ENCODE measurements at places on chromosomes 16 and 17.

DNA sequence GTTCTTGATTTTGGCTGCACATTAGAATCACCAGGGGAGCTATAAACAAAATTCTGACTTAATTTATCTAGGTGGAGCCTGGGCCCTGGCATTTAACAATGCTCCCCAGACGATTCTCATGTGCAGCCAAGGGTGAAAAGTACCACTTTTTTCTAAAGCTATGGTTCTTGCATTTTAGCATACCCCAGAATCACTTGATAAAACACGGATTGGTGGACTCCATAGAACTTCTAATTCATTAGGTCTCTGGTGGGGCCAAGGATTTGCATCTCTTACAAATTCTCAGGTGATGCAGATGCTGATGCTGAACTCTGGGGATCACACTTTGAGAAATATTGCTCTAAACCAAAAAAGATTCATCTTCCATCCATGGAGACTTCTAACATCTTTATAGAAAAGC is 74.5 kb downstream of the RPGRIP1L start:
- DNase-seq, result no peak

GRCh38 chr17:51159604-51160003 is 6.2 kb downstream of the NME1 start:
- DNase-seq, result no peak

DNA sequence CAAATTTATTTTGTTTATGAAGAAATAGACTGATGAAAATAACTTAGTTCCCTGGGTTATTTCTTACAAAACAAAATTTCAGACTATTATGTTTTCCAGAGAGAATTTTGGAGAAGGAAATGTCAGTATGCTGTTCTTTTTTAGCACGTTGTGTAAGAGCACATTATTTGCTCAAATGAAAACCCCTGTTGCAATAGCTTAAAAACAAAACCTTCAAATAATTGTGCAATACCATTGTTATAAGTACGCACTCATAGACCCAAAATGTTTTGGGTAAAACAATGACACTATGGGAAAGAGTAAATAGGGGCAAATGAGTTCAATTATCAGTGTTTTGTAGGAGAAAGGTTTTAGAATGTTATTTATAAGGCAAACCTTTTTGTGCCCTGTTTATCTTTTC is 18.2 kb downstream of the VMP1 start:
- DNase-seq, result no peak

DNA sequence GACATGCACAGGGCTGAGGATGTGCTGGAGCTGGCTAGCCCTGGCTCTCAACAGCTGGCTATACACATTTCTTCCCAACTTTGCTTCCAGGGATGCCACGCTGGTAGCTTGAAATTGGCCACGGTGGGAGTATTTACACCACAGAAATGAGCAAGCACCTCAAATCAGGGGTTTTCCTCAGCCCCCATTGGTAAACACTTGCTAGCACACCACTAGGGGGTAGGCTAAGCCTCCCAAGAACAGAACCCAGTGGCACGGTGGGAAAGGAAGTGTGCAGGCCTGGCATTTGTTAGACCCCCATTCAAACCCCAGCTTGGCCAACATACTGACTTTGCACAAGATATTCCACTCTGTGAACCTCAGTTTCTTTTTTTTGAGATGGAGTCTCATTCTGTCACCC is 12.9 kb downstream of the DRC3 start:
- DNase-seq, result peak; percentile 59

- no peak for DNase-seq
Observed at GRCh38 chr16:10088380-10088793, 93.8 kb downstream of the GRIN2A start.

- DNase-seq, result no peak
Observed at GRCh38 chr16:24471561-24472350, 67.6 kb upstream of the RBBP6 start.

DNA sequence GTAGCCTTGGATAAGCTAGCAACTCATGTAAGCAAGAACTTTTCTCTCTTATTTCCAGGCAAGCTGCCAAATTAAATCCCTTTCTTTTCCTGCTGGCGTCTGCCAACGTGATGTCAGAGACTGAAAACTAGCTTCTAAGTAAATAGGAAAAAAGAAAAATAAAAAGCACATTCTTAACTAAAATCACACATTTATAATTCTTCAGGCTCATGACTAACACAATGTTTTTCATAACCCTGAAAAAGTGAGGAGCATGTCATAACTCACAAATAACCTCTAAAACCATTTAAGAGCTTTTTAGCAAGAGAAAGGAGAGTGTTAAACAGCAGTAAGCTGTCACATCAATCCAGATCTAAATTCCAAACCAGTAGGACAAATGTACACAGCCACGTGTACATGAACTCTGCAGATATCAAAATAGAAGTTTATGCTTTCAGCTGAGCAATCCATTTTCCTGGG is 110.0 kb downstream of the N4BP1 start:
- no peak for DNase-seq

DNA sequence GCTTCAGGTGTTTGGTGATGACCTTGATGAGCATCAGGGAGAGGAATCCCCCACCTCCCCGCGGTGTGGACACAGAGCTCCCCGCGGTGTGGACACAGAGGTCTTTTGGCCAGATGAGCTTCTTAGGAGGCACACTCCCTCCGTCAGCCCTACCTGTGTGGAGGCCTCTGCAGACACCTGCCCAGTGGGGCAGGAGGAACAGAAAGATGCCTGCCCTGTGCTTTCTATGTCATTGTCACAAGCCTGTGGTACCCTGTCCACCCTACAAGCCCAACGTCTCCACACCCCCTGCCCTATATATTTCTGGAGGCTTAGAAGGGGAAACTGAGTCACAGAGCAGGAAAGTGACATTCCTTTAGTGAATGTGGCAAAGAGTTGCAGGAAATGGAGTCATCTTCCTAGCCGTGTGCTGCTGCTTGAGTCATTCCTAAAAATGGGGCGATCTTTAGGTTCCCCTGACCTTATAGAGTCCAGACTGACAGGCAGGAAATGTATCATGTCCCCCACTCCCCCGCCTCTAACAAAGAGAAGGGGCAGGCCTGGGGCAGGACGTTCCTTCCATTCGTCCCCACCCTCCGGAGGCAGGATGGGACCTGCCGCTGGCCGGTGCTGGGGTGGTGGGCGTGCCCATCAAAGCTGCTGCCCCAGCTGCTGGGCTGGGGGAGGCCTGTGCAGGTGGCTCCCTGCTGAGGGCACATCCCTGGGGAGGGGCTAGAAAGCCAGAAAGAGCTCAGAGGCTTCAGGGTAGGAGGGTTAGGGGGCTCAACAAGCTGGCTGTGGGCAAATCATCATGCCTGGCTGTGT is 1.0 kb upstream of the C16orf74 start:
- DNase-seq, result no peak

GRCh38 chr16:89300311-89300975 is 82.9 kb downstream of the ZNF778 start:
- no peak for DNase-seq

- no peak for DNase-seq
Observed at GRCh38 chr17:72822358-72823023, 270.0 kb downstream of the SLC39A11 start.

DNA sequence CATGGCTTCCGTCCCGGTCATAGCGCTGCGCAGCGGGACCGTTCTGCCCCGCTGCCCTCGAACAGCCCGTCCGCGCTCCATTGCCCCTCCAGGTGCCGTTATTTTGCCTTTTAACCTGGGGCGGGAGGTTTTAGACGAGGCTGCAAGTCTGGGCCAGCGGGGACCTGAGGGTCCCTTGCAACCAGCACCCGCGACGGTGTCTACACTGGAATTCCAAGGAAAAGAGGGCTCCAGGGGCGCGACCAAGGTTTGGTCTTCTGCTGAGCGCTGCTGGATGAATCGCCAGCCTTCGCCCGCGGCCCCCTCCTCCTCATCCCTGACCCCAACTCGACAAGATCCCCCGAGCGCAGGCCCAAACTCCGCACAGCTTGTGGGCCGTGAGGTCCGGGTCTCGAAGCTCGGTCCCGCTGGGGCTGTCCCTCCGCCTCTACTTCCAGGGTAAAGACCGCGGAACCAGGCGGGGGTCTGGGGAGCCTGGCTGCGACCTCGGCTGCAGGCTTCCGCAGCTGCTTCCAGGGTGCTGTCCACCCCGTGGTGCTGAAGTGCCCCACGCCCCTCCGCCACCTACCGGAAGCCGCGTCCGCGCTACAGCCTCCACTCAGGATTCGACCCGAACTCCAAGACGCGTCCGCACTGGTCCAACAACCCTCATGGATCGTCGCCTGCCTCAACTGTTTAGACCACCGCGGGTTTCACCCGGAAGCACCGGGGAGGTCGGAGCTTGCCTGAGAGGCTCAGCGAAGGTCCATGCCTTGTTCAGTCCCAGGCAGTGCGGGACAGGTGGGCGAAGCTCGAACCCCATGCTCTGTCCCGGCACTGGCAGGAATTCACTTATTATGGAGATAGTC is 10.1 kb upstream of the CA4 start:
- DNase-seq, result peak; percentile 78

DNA sequence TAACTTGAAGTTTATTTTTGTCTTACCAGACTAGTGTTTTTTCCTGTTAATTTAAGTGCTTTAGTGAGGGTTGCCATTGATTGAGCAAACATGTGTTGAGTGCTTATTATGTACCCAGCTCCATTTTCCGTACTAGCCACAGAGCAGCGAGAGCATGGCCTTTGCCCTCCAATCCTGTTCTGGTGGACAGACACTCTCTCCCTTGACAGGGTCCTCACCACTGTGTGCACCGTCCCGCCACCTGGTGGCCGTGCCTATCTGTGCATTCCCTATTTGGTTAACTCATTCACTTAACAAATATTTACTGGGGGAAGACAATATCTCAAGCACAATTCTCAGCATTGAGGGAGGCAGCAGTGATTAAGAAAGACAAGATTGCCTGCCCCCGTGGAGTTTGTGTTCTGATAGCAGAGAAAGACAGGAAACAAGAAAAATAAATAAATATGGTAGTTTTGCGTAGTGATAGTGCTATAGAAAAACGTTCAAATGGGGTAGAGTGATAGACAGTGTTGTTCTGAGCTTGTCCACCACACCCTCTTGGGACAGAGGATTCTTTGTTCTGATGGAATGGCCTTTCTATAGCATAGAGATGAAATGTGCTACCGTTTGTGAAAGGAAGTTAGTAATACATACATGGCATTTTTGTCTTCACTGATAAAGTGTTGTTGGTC is 13.0 kb downstream of the CDH13 start:
- DNase-seq, result peak; percentile 54

DNA sequence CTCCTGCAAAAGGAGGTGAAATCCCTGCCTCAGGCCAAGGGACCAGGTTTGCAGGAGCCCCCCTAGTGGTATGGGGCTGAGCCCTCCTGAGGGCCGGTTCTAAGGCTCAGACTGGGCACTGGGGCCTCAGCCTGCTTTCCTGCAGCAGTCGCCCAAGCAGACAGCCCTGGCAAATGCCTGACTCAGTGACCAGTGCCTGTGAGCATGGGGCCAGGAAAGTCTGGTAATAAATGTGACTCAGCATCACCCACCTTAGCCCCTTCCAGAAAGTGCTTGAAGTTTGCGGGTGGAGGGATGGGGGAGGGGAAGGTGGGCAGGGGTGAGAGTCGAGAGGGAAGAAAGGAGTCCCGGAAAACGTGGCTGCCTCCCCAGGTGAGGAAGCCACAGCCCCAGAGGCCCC is 2.1 kb downstream of the MC1R start:
- DNase-seq, result no peak

GRCh38 chr17:17633310-17633709 is 41.8 kb upstream of the PEMT start:
- DNase-seq, result no peak

DNA sequence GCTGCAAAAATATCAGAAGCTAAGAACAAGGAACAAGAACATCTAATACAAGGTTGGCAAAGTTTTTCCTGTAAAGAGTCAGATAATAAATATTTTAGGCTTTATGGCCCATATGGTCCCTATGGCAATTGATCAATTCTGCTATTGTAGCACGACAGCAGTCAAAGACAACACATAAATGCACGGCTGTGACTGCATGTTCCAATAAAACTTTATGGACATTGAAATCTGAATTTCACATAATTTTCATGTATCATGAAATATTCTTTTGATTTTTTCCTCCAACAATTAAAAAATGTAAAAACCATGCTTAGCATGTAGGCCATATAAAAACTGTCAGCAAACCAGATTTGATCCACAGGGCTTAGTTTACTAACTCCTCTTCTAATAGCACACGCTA is 10.5 kb upstream of the RNF43 start:
- DNase-seq, result no peak

DNA sequence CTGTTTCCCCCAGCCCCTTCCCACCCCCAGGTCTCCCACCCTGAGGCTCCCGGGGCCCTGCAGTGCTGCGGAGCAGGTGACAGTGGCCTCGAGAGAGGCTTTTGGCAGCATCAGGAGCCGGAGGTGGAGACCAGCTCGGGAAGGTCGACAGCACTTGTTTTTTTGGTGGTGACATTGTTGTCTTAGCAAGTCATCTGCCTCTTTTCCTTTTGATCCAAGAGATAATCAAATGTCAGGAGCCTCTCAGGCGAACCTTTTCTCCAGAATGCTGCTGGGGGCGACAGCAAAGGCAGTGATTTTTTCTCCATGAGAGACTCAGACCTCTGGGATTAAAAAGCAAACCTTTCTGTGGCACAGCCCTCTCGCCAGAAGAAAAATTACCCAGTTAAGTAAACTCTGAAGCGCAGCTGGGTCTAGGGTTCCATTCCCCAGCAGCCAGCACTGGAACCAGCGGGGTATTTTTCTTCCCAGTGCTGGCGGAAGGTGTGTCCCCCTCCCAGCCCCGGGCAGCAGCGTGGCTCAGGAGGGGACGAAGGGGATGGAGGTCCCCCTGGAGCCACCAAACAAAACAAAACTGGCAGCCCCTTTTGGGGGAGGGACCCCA is 37.2 kb downstream of the GRIN2C start:
- DNase-seq, result no peak

GRCh38 chr17:47708864-47709541 is 15.0 kb downstream of the TBKBP1 start:
- no peak for DNase-seq

GRCh38 chr17:2051061-2051932 is 3.6 kb upstream of the HIC1 start:
- DNase-seq, result no peak

GRCh38 chr17:40068584-40068916 is 5.8 kb downstream of the THRA start:
- DNase-seq, result no peak

DNA sequence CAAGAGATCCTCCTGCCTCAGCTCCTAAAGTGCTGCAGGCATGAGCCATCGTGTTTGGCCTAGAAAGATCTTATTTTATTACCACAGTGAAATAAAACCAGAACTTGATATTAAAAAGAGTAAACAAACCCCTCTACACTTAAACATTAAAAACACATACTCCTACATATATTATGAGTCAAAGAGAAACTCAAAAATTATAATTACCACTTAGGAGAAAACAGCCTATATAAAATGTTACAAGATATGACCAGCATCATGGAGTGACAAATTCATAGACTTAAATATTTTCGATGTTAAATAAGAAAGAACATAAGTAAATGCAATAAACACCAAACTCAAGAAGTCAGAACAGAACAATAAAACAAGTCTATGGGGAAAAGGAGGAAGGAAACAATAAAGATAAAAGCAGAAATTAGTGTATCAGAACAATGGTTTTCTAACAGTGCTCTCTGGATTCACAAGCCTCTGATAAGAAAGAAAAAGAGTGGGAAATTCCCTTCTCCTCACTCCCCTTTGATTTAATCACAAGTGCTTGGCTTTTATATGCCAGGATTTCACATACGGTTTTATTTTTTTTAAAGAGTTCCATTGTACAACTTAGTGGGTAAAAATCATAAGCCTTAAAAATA is 23.0 kb downstream of the SKAP1 start:
- DNase-seq, result no peak
